AG20443 (cell line): ENCODE measurements at places on chromosomes 12 and 14.

GRCh38 chr14:95144849-95145248 is 12.5 kb downstream of the DICER1 start:
- no peak for DNase-seq

DNA sequence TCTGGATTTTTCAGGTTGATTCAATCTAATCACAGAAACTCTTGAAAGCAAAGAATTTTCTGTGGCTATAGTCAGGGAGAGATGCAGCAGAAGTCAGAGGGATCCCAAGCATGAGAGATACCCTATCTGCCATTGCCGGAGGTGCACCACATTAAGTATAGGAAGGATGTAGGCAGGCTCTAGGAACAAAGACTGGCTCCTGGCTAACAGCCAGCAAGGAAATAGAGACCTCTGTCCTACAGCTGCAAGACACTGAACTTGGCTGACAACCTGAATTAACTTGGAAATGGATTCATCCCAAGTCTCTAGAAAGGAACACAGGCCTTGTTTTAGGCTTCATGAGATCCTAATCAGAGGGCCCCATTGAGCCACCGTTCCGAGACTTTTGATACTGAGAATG is 364.9 kb upstream of the FLRT2 start:
- no peak for DNase-seq

GRCh38 chr14:105409364-105409763 is 10.3 kb upstream of the MTA1 start:
- no peak for DNase-seq

DNA sequence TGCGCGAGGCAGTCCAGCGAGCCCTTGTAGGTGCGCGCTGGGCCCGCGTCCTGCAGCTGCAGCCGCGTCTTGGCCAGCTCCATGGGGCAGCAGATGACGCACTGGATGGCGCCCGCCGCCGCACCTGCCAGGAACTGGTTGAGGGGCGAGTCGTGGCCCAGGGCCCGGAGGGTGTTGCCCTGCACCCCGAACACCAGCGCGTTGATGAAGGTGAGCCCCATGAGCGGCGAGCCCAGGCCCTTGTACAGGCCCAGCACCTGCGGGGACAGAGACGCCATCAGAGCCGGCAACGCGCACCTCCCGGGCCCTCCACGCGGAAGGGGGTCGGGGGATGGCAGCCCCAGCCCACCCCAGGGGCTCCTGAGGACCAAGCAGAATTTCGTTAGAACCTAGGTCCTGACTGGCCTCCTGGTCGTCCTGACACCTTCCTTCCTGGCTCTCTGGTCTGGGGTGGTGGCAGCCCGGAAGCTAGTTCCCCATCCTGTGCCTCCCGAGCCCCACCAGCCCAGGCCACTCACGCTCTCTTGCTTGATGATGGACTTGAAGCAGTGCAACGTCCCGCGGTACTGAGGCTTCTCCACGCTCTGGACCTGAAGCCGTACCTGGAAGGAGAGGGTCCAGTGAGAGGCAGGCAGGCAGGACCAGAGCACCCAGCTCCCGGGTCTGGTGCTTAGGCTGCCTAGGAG is 13.3 kb downstream of the SLC25A29 start:
- no peak for DNase-seq

DNA sequence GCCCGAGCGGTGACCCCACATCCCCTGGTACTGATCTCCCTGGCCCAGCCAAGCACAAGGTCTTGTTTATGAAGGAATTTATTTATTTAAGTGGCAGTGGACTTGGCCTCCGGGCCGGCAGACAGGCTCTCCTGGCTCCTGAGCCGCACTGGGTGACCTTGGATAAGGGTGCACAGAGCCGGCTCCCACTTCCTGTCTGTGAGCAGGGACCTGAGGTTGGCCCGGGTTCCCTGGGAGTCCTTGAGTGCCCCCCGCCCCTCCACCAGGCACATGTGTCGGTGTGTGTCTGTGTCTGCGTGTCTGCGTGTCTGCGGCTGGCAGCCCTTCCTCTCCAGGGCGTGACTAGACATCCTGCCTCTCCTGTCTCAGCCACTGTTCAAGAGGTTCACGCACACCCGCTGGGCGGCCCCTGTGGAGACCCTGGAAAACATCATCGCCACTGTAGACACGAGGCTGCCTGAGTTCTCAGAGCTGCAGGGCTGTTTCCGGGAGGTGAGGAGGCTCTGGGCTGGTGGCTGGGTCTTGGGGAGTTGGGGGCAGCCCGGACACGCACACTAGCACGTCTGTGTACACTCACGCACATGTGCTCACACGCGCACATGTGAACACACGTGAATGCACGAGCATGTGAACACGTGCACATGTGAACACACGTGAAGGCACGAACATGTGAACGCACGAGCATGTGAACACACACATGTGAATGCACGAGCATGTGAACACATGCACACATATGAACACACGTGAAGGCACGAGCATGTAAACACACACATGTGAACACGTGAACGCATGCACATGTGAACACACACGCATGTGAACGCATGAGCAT is 9.3 kb downstream of the TNFAIP2 start:
- no peak for DNase-seq
